ENCODE measurements at places on chromosomes 3 and 15. TPM values are rescaled to one million over a fixed set of nuclear protein-coding genes. Genes with fewer than 3 reads are reported as not detected.

- DNase-seq = no peak
Measured at GRCh38 chr3:67674055-67674454, 19.6 kb upstream of the SUCLG2 start.

GRCh38 chr3:14126017-14126886 is 1.4 kb downstream of the TMEM43 start:
- no peak for DNase-seq

DNA sequence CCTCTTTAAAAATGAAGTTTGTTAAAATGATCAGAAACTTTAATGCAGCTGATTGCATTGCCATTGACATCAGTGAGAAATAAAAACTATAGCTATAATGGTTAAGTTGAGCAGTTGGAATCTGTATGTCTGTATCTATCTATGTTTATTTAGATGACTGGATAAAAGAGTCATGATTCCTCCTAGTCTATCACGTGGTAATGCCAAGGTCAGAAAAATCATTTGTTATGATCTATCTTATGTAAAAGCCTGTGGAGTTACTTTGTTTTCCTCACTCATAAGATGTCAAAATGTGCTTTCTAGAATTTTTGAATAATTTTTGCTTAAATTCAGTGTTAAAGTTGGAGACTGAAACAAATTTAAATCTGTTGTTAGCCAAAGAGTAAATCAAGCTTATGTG is 63.3 kb downstream of the MBNL1 start:
- no peak for DNase-seq

GRCh38 chr3:152292366-152292765 is 23.6 kb downstream of the MBNL1 start:
- no peak for DNase-seq

- DNase-seq = no peak
Measured at GRCh38 chr3:126031981-126032471, 51.9 kb downstream of the SLC41A3 start.

GRCh38 chr3:71469138-71469435 is 114.4 kb downstream of the FOXP1 start:
- no peak for DNase-seq

DNA sequence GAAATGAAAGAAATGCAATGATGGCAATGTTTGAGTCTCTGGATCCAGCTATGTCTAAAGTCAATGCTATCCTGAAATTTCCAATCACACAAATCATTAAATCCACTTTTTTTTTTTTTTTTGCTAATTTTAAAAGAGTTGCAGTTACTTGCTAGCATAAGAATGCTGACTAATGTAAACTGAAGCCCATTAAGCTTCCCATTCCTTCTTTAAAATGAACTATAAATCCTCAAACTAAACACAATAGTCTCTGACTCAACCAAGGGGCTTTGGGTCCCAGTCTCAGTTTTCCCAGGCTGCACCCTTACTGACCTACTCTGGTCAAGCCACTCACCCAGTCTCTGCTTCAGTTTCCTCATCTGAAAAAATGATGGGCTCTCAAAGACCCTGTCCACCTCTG is 361.1 kb downstream of the ERC2 start:
- no peak for DNase-seq

GRCh38 chr3:171011109-171011872 is 15.2 kb downstream of the SLC2A2 start:
- DNase-seq = no peak

DNA sequence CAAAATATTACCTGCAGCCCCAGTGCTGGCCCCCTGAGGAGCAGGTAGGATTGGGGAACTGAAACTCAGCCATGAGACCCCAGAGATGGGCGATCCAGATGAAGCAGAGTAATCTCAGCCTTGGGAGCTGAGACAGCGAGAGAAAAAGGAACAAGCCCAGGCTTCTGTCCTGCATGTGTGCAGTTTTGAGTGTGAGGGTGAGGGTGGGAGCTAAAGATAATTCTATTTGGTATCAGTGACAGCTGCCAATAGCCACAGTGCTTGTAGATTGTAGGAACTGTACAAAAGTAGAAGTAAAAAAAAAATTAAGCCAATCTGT is 5.9 kb downstream of the ATP8B4 start:
- no peak for DNase-seq

- DNase-seq = peak; percentile 89
Measured at GRCh38 chr3:101950510-101950909, 101.2 kb downstream of the NFKBIZ start.

DNA sequence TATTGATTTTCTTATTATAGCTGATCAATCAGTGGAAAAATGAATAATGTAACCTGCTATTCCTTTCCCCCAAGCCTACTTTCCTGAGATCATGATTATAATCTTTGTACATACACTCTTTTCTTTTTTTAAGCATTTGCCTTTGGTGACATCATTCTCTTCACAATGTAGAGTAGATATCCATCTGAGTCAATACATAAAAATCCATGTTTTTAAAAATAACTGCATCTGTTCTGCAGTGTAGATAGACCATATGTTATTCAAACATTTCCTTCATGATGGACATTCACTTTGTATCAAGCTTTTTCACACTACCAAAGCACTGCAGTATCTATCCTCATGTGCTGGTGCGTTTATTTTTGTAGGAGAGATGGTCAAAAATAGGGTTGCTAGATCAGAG is 211.1 kb downstream of the PTPRG start:
- DNase-seq = no peak

DNA sequence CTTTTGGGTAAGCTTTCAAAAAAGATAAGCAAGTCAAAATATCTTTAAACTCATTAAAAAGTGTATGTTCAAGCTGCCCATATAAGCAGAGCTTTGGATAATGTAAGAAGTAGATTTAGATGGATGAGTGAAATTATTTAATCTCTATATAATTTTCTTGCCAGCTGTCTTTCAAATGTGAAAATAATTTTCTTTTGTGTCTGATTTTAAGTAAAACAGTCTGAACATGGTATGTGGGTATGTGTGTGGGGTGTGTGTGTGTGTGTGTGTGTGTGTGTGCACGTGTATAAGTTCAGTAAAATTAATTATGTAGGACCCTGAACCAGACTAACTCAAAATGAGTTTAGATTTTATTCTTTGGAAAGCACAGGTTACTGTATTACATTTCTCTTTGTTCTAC is 155.2 kb upstream of the CGNL1 start:
- DNase-seq = no peak

- no peak for DNase-seq
Measured at GRCh38 chr3:45781841-45782240, 14.5 kb downstream of the SLC6A20 start.

- DNase-seq = peak; percentile 35
Measured at GRCh38 chr15:44584162-44584749, 47.3 kb downstream of the EIF3J start.

GRCh38 chr15:40243126-40243810 is 4.4 kb downstream of the PAK6 start:
- DNase-seq = peak; percentile 70

GRCh38 chr3:31544634-31545033 is 11.9 kb downstream of the STT3B start:
- DNase-seq = no peak

DNA sequence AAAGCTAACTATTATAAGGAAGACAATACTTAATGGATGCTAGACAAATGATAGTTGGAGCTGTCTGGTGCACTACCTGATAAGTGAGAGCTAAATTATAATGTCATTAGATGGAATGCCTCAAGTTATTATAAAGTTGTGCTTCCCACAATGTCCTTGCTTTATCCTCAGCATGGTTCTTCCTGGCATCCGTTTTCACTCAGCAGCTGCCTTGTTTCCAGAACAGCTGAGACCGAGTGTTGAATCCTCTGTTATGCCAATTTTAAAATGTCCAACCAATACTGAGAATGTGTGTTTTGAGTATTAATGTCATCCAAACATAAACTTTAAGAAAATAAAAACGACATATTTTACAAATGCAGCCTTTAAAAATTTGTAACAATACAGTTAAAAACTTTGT is 286.7 kb upstream of the SOX2 start:
- no peak for DNase-seq

- DNase-seq = peak; percentile 79
Measured at GRCh38 chr3:32994045-32994444, 42.6 kb downstream of the CCR4 start.

DNA sequence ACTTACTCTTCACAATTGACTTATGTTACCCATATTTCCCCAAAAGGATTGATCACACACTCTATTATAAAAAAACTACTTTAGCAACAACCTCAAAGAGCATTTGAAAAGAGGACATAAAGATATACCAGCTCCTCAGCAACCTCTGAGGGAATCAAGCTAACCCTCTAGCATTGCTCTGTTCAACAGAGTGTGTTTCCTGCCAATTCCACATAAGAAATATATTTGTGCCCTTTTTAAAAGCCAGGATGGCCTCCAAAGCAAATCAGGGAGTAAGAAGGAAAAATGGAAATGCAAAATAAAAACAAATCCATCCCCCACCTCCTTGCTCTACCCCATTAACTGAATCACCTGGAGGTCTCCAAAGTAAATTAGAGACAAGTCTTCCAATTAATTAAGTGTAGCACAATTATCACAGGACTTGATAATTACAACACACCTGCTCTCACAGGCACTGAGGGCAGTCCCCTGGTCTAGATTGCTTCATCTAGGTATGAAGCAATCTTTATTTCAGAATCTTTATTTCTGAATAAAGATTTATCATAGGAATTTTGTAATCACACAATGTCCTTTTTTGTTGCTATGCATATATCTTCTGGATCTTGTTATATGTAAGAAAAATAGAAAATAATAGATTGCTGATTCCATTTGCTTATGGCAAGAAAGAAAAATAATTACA is 34.8 kb downstream of the GPR176 start:
- no peak for DNase-seq

DNA sequence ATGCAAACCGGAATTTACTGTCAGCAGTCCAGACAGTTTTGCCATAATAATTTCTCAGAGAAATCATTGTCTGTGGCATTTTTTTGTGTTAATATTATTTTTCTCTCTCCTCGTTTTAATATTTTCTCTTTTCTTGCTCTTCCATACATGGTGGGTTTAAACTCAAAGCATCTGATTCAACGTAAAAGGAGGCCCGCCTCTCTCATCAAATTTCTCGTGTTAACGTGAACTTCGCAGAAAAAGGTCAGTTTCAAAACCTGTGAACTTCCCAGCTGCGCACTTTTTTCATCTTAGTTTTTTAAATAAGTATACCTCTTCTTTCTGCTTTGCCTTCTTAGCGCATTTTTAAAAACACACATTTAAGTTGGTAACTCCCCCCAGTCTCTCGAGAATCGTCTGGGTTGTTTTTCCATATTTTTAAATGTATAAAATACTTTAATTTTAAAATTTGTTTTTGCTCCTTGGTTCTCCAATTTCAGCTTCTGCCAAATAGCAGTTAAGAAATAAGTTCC is 9.1 kb downstream of the SHOX2 start:
- no peak for DNase-seq

GRCh38 chr3:168511428-168512014 is 415.8 kb upstream of the GOLIM4 start:
- no peak for DNase-seq

GRCh38 chr3:156432563-156432962 is 122.4 kb downstream of the SSR3 start:
- no peak for DNase-seq

- DNase-seq = no peak
Measured at GRCh38 chr15:63462088-63462487, 42.3 kb upstream of the USP3 start.

DNA sequence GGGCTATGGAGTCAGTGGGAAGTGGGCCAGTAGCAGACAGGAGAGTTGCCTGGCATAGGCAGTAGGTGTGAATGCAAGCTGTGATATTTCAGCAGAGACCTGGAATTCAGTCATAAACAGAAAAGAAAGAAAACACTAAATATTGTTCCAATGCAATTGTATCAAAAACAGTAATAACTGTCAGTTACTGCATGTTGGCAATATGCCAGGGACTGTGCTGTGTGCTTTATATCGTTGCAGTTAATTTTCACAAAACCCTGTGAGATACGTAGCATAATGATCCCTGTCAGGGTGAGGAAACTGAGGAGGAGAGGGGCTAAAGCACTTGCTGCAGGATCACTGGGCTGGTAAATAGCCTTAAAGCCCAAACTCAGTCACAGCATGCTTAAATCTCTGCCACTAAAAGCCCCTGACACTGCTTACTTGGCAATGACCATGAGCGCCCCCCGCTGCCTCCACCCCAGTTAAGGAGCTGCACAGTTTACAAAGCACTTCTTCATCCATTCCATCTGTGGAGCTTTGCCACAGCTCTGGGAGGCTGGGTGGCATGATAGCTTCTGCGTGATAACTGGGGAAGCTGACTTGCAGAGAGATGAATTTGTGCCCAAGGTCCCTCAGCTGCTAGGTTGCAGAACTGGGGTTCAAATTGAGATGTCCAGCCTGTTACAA is 3.9 kb downstream of the SLC6A1 start:
- DNase-seq = no peak

DNA sequence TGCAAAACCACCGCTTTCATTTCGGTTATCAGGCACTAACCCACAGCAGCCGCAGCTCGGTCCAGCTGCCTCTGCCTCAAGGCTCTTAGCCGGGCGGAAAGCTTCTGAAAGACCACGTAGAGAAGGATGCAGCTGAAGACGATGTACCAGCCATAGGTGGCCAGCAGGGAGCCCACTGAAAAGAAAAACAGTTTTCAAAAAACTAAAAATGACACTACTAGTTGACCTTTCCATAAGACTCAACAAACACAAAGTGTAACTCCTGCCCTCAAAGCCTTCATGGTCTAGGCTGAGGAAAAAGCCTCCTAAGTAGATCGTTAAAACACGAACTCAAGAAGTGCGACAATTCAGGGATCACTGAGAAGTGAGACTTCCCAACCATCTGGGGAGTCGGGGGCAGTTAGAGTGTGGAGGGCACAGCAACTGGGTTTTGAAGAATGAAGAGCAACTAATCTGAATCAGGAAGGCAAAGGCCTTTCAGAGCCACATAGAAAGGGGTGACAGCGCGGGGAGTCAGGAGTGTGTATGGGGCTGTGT is 716 bp downstream of the SELENOS start:
- peak; percentile 20 for DNase-seq

GRCh38 chr3:113262304-113262665 is 50.9 kb downstream of the BOC start:
- DNase-seq = peak; percentile 64

- DNase-seq = peak; percentile 28
Measured at GRCh38 chr3:117019082-117019713, 309.6 kb downstream of the TUSC7 start.

DNA sequence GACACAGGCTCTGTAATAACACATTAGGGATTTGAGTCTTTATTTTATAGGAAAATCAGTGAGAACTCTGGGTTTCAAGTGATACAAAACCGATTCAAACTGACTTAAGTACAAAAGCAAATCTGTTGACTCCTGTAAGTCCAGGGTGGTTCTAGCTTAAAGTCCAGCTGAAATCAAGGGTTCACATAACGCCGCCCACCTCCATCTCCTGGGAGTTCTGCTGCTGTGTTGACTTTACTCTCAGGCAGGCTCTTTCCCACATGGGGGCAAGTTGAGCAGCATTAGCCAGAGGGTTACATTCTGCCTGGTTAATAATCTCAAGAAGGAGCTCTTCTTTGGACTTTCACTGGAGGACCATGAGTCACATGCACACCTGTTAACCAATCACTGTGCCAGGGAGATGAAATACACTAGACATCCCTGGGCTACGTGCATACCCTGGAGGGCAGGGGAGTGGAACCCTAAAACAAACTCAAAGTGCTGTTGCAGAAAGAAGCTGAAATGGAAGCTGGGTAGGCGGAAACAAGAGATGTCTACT is 9.7 kb upstream of the RNF7 start:
- no peak for DNase-seq

GRCh38 chr15:51876169-51876568 is 46.7 kb downstream of the TMOD3 start:
- peak; percentile 24 for DNase-seq

Gene CHST13
- total RNA-seq = not detected

Gene RASGRP1
- not detected for total RNA-seq

Gene SLCO2A1
- 2.2 TPM for total RNA-seq

Gene RNU6-1
- not detected for total RNA-seq

Gene RHOV
- 0.19 TPM for total RNA-seq

Gene ITIH1
- not detected for total RNA-seq

Gene NKTR
- 57.2 TPM for total RNA-seq

Gene CPNE4
- 1.5 TPM for total RNA-seq

Gene ITIH4
- 2.0 TPM for total RNA-seq
